ENCODE measurements at places on chromosomes 13 and 19.

DNA sequence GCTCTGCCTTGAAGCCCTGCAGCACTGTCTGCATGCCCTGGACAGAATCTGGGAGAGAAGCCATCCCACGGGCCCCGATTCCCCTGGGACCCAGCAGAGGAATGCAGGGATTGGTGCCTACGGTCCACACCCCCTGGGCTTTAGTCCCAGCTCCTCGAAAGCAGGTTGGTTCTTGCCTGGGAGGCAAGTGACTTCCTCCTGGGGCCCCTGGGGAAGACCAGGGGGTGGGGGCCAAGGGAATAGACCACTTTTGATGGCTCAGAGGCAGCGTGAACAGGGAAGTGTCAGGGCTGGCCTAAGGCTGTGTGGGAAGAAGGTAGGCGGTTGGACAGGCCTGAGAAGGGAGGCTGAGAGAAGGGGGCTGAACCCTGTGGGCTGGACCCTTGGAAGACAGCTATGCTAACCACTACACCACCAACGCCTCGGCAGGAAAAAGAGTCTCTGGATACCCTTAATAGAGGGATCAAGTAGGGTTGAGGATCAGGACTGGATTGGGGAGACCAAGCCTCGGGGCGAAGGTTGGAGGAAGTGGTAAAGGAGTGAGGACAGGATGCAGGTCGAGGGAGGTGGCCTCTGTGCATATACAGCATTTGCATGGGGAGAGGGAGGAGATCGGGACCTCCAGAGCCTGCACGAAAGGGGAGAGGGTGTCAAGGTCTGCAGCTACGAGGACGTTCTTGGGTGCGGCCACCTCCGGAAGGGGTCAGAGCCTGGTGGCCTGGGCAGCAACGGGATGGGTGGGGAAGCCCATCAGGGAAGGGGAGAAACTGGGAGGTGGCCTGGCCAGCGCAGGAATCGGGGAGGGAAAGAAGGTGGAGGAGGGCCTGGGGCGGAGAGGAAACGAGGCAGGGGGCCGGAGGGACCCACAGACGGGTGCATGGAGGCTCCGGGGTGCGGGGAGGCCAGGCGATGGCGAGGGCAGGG, 709 bp downstream of the DPP9 start:
- DNase-seq: no peak

GRCh38 chr13:20399961-20400360, 125.7 kb downstream of the CRYL1 start:
- DNase-seq: no peak

- no peak for DNase-seq
Measured at GRCh38 chr19:31141301-31141700, 207.9 kb downstream of the TSHZ3 start.

DNA sequence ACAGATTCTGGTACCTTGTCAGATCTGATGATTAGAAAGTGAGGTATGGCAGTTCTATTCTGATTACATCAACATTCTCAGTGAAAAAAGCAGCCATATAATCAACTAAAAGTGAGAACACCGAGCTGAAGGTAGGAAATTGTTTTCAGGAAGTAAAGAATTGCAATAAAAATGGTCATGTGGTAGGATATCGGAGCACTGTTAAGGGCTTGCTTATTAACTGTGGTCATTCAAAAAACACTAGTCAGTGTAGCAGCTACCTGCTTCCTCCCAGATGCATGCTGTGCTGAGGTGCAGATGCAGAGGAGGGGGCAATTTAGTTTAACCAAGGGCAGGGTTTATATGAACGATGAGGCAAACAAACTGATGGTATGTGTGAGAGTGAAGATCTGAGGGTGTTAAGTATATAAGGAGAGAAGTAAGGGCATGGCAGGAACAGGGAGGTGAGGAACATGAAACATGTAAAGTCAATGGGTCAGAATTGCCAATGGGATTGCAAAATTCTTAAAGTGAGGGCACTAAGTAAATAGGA, 111.9 kb downstream of the DIAPH3 start:
- DNase-seq: no peak

DNA sequence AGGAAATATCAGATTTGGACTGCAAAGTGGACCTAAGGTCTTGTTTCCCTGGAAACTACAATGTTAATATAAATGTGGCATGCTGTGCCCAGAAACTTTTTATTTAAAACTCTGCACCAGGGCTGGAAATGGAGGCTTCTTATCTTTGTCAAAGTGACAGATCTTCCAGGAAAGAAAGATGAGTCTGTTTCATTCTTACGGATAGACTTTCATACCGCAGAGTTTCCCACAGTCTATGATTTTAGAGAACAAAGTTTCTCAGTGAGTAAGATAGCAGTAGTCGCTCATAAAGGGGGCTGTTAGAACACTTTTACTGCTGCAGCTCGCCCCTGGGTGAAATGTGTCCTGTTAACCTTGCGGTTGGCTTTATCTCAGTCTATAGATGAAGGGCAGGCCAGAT, 6.7 kb downstream of the CLEC11A start:
- DNase-seq: no peak

DNA sequence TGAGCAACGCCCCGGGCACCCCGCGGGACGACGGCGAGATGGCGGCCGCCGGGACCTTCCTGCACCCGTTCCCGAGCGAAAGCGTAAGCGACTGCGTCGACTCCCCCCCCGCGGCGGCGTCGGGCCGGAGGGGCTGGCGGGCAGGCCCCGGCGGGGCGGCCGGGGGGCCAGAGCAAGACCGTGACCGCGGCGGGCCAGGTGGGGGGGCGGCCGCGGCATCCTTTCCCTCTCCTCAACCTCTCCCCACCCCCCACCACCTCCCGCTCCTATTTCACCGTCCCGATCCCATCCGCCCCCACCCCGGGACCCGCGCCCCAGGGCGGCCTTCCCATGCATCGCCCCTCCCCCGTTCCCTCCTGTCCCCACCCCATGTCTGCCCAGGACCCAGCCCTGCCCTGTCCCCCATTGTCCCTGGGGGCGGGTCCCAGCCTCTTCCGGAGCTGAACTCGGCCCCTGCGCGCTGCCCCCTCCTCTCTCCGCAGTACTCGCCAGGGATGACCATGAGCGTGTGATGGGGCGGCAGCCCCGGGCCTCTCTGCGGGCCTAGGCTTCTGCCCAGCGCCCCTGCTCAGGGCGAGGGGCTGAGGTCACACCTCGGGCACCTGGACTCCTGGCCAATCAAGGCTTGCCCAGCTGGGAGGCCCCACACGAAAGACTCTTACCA, 4.1 kb downstream of the ISYNA1 start:
- no peak for DNase-seq

DNA sequence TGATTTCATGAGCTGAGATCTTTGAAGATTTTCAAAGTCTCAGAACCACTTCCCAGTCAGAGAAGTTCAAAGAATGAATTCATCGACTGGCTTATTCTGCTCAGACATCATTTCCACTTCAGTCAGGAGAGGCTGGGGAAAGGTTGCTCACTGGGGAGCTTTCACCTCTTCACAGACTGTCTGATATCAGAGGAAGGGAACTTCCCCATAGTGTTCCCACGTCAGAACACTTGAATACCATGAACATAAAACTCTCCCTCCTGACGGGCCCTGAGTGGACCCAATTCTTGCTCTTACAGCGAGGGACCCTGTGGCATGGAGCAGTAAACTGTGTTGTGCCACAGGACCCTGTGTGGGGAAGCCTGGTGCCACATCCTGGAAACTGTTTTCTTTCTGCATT, 492.6 kb downstream of the COG6 start:
- no peak for DNase-seq

GRCh38 chr13:110850840-110851239, 64.0 kb downstream of the ANKRD10 start:
- DNase-seq: no peak

- no peak for DNase-seq
Measured at GRCh38 chr13:95568131-95568530, 15.6 kb downstream of the CLDN10 start.

- DNase-seq: no peak
Measured at GRCh38 chr13:43751624-43752023, 35.1 kb downstream of the ENOX1 start.

DNA sequence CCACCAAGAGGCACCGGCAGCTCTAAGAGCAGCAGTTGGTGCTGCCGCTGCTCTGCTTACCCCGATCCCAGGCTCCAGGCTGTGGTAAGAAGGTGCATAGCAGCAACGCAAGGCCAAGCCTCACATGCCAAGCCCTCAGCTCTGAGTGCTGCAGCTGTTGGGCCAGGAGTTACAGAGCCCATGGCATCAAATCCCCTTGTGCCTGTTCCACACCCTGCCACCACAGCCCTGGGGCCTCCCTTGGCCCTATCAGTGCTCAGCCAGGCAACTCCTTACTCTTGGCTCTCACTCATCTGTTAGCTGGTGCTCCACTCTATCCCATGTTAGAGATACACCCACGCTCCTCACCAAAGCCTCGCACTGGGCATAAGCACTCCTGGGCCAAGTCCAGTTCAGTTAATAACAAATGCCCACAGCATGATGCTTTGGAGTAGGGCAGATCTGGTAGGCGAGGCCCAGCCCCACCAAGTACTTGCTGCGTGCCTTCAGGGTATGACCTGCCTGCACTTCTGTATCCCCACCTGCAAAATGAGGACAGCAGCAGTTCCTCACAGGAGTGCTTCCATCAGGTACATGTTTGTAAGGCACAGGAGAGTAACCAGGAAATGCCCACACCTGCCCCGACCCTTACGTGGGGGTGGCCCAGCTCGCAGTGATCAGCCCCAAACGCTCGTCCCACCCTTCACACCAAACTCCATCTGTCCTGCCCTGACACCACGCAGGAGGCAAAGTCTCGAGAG, 16.2 kb downstream of the AKAP8L start:
- no peak for DNase-seq

DNA sequence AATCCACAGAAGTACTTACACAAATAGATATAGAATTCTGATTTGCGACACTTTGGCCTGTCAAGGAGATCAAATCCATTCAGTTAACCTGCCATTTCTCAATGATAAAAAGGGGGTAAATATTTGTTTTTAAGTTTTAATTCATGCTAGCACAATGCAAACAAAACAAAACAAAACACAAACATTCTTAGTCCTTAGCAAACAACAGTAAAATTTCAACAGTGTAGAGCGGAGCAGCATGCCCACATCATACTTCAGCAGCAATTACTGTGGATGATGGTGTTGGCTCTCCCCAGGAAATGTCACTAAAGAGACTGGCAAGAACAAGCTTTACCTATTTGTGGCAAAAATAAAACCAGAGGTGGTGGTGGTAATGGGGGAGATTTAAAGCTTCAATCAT, 625.2 kb upstream of the PCDH20 start:
- DNase-seq: no peak

GRCh38 chr19:47102346-47103060, 11.1 kb downstream of the ZC3H4 start:
- DNase-seq: no peak

DNA sequence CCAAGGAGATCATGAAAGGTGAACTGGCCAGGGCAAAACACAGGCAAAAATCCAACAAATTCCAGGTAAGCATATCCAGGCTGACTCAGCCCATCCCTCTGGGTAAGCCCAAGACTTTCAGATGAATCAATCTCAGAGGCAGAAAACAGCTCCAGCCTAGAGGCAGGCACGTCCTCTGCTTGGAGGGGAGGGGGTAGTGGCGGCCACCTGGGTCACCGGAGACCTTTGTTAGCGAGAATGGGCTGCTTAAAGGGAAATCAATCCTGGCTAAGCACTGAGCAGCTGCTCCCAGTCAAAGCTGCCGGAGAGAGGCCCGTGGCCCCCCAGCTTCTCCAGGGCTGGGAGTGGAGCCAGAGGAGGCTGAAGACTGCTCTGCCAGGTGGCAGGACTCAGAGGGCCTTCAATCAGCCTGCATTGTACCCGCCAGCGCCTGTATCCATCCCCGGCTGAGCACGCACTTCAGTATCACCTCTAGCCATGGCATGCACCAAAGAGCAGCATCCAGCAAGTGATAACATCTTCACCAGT, 48.2 kb downstream of the PIN1 start:
- no peak for DNase-seq

DNA sequence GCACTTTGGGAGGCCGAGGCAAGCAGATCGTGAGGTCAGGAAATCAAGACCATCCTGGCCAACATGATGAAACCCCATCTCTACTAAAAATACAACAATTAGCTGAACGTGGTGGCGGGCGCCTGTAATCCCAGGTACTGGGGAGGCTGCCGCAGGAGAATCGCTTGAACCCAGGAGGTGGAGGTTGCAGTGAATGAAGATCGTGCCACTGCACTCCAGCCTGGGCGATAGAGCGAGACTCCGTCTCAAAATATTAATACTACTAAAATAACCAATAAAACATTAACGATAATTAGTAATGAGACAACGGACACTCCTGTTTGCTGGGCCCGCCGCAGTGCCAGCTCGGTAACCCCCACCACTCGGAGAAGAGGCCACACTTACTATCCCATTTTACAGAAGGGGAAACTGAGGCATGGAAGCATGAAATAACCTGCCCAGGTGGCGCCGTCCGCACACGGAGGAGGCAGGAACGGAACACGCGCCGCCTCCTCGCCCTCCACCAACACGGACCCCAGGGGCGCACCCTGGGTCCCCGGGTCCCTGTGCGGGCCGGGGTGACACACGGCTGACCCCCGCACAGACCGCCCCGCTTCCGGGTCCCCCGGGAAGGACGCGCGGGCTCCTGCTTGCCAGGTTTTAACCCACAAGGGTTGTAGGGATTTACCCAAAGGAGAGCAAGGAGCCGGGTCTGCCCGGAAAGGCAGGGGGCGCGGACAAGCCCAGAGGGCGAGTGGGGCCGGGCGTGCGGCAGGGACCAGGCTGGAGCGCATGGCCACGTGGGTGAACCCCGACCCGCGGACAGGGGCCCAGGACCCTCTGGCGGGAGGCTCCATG, 1.6 kb downstream of the R3HDM4 start:
- DNase-seq: no peak

- no peak for DNase-seq
Measured at GRCh38 chr13:23922005-23922932, 25.0 kb upstream of the C1QTNF9B start.

- DNase-seq: no peak
Measured at GRCh38 chr13:97000295-97000925, 6.1 kb upstream of the OXGR1 start.

- peak; percentile 18 for DNase-seq
Measured at GRCh38 chr19:53102756-53103233, 427 bp downstream of the ZNF160 start.

DNA sequence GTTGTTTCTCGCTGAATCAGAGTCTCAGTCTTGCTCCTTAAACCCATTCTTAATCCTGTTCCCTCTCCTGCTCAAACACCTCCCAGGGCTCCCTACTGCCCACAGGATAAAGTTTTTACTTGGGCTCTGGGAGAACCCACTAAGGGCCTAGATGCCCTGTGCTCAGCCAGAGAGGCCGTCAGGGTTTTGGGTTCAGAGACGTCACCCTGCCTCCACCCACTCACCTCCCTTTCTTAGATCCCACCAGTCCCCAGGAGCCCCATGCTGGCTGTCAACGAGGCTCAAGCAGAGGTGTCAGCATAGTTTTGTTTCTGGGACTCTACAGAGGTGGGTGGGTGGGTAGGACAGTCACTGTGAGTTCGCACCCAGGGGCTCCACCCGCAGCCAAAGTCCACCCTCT, 15.5 kb upstream of the CYP4F2 start:
- no peak for DNase-seq
